ENCODE measurements at places on chromosomes 7 and 10. TPM values are rescaled to one million over a fixed set of nuclear protein-coding genes. Genes with fewer than 3 reads are reported as not detected.

GRCh38 chr10:58696736-58697135, 184.1 kb downstream of the BICC1 start:
- no peak for DNase-seq

DNA sequence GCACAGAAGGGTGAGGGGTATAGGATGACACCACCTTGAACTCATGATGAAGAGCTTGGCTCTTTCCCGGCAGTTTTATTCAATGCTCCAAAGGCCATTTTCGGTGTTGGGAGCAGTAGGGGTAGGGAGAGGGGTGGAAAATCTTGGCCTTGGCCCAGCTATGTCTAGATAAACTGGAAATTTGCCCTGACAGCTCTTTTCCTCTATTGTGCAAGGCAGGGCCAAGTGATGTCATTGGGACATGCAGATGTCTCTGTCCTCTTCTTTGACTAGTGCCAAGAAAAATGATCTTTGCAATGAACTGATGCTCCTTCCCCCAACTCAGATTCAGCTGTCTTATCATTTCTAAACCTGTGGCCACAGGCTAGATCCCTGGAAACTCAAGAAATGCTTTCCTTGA, 27.7 kb upstream of the PRKCQ start:
- DNase-seq: peak; percentile 39

DNA sequence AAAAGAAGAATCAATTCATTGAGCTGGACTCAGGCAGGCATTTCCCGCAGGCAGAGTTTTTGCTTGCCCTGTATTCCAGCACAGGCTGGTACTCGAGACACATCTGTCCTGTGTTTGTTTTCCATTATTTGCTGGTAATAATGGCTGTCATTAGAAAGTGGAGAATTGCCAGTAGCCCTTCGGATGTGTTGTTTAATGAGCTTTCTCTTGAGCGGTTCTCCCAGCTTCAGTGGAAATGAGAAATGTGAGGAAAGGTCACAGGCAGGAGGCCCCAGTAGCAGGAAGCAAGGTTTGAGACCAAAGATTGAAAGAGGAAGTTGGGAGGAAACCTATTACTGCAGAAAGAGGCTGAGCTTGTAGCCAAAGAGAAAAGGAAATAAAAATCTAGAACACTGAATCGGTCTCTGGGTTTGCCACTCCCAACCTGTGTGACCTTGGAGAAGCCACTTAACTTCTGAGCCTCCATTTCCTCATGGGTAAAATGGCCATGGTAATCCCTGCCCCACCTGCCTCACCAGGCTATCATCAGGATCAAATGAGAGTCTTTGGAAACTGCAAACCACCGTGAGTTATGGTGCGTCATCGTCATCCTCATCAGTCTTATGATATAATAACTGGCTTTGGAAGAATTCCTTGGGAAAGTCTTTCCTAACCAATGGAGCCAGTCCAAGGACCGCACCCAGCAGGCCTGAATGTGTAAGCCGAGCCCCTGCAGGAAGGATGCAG, 67.7 kb downstream of the TACR2 start:
- no peak for DNase-seq

GRCh38 chr7:57367171-57367570, 82.8 kb upstream of the ZNF716 start:
- DNase-seq: no peak

DNA sequence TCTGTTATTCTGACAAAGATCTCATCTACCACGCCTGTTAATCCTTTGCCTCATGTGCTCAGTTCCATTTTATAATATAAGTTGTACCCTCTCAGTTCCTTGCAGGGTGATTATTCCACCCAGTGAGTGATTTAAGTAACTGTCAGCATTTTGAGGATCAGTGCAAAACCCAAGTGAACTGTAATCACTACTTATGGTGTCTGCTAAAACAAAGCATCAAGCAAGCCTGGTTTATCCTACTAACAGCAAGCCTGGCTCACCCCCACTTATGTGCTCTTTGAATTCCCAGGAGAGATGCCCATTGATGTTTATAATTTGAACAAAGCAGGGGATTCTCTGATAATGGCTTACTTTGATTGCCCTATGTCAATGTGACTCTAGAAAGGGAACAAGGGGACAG, 186.8 kb upstream of the LRGUK start:
- no peak for DNase-seq

- DNase-seq: no peak
These were observed 146.6 kb upstream of the FRMD4A start for GRCh38 chr10:14477408-14477710.

GRCh38 chr7:7405461-7405860, 130.2 kb downstream of the COL28A1 start:
- no peak for DNase-seq

DNA sequence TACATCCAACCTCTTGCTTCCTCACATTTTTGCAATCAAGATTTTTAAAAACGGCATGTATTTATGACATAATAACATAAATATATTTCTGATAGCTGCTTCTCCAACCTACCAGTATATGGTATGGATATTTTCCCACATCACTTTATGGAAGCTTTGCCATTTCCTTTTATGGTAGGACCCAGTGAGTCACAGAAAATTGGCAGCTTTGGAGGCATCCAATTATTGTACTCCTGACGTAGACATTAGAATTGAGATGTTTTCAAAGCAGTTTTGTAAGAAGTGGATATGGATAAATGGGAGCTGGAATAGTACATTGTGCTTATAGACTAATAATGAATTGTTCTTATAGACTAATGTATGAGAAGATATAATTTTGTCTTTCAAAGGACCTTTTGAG, 23.8 kb upstream of the BICC1 start:
- no peak for DNase-seq

GRCh38 chr7:137935884-137936508, 65.9 kb downstream of the CREB3L2 start:
- no peak for DNase-seq

DNA sequence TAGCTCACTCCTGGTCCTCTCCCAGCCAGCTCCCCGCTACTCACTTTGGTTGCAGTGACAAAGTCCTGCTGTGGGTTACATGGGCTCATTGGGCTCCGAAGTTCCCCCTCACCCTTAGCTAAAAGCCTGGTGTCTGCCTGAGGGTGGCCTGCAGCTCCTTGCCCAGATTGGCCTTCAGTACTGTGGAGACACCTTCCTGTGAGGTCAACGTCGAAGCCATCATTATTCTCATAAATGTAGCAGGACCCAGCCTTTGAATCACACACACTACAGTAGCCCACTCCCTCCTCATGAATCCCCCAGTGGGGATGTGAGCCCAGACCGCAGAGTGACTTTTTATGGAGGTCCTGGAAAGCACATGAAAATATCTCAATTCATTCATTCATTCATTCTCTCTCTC, 10.5 kb downstream of the MBL2 start:
- no peak for DNase-seq

- no peak for DNase-seq
These were observed 41.5 kb downstream of the TPST1 start for GRCh38 chr7:66246554-66247171.

DNA sequence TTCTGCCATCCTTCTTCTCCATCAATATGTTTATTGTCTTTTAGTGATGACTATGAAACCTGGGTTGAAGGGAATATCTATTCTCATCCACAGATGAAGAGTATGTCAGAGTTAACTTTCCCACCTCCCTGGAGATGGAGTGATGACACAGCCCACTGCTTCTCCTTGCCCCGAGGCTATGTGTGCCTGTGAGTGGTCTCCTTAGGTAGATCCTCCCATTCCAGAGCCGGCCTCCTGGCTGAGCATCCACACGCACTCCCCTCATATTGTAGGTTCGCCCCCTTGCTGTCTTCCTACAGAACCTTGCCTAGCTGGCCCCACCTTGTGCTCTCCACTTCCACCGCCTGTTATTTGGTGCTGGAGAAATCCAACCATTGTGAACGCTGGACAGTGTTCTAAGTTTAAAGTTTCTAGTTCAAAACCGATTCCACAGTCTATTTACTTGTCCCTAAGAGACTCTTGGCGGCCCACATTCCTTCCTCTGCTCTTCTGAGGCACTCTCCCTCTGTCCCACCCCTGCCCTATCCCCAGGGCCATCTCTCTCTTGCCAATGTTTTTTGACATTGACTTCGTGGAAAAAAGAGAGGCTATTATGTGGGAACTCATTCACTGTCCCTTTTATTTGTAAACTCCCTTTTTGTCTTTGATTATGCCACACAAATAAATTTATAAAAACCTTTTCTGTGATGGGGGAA, 168.0 kb downstream of the ZNF438 start:
- no peak for DNase-seq

DNA sequence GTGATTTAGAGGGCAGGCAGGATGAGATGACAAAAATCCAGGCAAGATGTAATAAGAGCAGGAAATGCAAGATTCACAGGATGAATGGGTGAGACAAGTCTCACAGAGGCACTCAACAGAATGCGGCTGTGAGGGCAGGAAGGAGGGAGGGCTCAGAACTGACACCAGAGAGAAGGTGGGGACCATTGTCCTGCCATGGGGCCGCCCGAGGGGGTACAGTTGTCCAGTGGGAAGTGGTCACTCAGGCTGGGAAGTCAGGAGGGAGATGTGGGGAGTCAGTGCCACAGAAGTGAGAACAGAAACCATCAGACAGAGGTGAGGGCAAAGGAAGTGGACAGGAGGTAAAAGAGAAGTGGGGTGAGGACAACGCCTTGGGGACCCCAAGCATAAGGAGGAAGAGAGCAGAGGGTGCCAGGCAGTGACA, 8.9 kb downstream of the HIP1 start:
- DNase-seq: no peak

GRCh38 chr7:50497968-50498367, 47.8 kb upstream of the FIGNL1 start:
- DNase-seq: no peak

- no peak for DNase-seq
These were observed 8.2 kb upstream of the NDUFB2 start for GRCh38 chr7:140688341-140688740.

DNA sequence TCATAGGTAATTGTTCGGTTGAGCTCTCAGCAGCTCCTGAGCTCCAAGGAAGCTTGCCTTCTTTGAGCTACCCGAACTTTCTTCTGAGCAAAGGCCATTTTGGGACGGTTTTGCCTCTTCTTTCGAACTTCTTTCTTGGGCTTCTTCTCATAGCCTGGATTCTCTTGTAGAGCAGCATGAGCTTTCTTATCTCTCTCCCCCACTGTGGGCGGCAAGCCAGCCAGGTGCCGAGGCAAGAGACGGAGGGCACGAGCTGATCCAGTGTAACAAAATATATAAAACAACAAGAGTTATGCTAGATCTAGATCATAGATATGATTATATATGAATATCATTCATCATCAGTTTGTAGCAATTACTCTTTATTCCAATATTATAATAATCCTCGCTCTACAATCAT, 16.5 kb upstream of the KNDC1 start:
- DNase-seq: no peak

DNA sequence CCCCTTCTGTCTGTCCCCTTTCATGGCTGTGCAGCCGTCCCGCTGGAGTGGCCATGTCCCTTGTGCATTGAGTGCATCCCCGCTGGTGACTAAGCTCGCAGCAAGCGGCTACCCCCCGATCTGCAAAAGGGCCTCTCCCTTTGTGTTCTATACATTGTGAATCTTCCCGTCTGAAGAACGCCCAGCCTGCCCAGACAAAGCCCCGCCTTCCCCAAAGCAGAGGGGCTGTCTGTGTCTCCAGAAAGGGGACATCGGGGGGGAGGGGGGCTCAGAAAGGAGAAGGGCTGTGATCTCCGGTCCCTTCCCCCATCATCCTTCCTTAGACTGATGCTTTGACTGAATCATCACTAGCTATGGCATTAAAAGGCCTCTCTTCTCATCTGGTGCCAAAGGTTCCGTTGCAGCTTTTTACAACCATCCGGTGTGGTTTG, 11.9 kb downstream of the NPTX2 start:
- DNase-seq: no peak

- DNase-seq: no peak
These were observed 73.3 kb downstream of the ZMIZ1 start for GRCh38 chr10:79142064-79142491.

GRCh38 chr7:90972906-90973550, 291.2 kb upstream of the FZD1 start:
- no peak for DNase-seq

- DNase-seq: no peak
These were observed 58.9 kb downstream of the HIPK2 start for GRCh38 chr7:139718859-139719258.

DNA sequence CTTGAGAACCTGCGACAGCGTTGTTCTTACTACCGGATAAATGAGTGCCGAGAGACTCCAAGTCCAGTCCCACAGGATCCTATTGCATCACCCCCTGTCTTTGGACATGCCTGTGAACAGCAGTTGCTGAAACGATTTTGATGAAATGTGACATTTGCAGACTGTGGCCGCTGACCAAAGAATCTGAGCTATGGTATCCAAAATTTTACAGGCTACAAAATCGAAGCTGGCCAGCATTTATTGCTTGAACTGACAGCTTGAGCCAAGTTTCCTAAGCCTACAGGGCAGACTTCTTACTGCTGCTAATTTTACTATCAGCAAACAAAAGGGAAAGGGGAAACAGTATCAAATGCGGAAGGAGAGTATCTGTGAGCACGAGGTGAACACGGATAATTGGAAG, 12.1 kb upstream of the NPVF start:
- DNase-seq: no peak

DNA sequence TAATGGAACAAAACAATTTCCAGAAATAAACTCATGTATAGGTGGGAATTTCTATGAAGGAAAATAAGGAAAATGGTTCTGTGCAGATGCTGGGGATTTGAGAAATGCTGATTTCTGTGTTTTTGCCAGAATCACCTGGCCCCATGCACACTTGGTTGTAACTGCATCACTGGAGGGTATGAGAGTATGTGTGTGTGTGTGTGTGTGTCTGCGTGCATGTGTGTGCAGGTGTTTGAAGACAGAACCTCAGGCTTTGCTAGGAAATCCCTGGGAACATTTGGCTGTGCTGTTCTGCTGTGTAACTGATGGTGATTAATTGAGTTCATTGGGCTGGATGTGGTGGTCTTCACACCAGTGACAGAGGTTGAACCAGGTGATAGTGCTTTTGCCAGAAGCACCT, 141.6 kb downstream of the CAMK1D start:
- no peak for DNase-seq

DNA sequence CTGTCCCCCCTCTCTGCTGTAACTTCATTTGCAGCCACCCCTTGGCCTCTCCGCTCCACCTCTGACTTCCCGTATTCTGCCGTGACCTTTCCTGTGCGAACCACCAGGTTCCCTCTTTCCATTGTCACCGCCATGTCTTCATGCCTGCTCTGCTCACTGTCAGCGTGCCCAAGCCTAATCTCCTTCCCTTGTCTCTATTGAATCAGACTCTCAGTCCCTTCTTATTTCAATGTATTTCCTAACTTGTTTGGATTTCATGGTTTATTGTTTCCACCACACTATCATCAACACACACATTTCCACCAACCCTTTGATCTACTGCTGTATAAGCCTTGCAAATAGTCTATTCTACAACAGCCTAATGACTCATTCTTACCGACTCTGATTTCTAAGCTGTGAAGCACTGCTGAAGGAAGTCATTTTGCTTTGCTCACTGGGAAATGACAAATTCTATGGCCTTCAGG, 30.0 kb upstream of the INHBA start:
- no peak for DNase-seq

Gene EGR2
- total RNA-seq: 1.6 TPM

Gene PSD
- 101 TPM for total RNA-seq

Gene CALHM2
- total RNA-seq: 3.1 TPM

Gene RSPH10B
- total RNA-seq: 1.6 TPM

Gene TPST1
- total RNA-seq: 72.1 TPM

Gene RNF32
- total RNA-seq: 2.2 TPM

Gene ACTR3C
- 7.3 TPM for total RNA-seq

Gene PLEKHS1
- not detected for total RNA-seq
